ENCODE measurements at places on chromosomes 6 and 20. TPM values are rescaled to one million over a fixed set of nuclear protein-coding genes. Genes with fewer than 3 reads are reported as not detected.

DNA sequence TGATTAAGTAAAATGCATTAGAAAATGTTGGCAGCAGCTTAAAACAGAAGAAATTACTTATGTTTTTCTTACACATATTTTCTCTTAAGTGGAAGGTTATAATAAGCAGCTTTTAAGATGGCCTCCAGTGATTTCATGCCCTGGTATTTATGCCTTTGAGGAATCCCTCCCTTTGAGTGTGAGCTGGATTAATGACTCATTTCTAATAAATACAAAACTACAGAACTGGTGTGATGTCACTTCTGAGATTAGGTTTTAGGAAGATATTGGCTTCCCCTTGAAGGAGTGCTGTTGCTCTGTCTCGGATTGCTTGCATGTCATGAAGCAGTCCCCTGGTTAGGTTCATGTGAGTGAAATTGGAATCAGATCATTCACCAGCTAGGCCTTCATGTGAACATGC is 143.2 kb upstream of the EPHA7 start:
- DNase-seq: no peak

DNA sequence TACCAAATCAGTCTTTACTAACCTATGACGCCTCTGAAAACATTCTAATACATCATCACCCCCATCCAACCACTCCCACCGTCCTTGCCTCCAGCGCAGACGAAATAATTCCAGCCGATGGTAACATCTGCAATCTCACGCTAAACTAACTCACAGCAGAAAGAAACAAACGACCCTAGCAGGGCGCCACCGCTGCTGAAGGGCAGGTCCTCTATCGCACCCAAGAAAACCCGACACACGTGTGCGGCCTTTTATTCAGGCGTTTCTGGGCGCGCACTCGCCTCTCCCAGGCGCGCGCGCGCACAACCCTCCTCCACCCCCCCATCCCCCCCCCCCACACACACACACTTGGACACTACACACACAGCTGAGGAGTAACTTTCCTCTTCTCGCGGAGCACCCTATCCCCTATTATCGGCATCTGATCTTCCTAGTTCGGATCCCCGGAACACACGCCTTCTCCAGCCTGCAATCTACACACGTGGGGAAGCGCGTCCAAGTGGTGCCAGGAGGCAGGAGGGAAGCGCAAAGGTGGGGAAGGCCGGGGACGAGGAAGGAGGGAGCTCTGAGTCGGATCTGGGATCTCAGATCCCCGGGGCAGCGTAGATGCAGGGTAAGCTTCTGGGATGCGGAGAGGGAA is 1.4 kb downstream of the GFOD1 start:
- DNase-seq: no peak

DNA sequence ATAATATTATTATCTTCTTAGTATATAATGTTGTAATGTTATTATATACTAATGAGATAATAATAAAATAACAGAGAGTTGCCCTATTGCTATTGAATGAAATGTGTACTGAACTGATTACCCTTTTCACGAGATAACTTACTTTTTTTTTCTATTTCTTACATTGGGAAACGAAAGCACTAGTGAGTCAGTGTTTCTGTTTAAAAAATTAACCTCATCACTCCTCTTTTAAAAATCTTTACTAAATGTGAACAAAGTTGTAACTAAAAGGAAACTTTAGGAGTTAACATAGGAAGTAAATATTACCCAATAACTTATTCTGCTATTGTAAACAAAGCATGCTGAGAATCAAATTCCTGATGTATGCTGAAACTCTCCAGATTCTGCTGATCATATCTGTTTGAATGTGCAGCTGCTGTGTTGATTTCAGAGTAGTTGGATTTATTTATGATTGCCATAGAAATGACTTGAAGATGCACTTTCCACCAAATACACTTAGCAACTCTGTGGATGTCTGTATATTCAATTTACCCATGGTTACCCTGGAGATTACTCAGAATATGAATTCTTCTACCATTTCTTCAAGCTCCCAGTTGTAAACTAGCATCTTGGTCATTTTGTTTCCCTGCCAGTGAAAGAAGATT is 523.4 kb downstream of the TENT5A start:
- no peak for DNase-seq

GRCh38 chr6:142325111-142325510 is 23.3 kb downstream of the ADGRG6 start:
- no peak for DNase-seq

DNA sequence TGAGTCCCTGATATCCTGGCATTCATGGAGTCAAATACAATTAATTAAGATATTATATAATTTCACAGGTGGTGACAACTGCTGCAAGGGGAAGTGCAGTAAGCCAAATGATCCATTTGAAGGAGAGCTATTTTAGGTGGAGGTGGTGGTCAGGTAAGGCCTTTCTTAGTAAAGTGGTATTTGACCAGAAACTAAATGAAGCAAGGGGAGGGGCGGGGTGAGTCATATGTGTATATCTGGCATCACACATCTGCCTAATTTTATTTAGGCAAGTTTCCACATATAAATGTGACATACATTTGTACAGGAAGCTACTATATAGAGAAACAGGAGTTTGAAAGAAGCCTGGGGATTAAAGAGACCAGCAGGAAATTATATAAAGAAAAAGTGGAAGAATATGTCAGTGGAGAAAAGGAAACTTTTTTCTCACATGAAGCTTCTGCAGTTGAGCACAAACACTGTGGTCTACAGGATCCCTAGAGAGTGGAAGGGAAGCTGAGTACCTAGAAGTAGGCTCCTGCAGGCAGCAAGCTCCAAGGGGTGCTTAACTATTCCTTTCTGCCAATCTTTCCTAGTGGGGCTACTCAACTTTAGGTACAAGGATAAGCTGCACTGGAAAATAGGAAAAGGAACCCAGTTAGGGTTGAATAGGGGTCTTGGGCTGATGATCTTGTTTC is 99.6 kb downstream of the OGFRL1 start:
- DNase-seq: no peak

GRCh38 chr6:16723826-16724225 is 37.4 kb downstream of the ATXN1 start:
- no peak for DNase-seq

Gene MSH5
- total RNA-seq: 5.9 TPM

- no peak for DNase-seq
Observed at GRCh38 chr6:26439151-26440125, 866 bp upstream of the BTN3A3 start.

- DNase-seq: no peak
Observed at GRCh38 chr20:56925082-56925830, 296.1 kb downstream of the TFAP2C start.

Gene CRISP2
- not detected for total RNA-seq

DNA sequence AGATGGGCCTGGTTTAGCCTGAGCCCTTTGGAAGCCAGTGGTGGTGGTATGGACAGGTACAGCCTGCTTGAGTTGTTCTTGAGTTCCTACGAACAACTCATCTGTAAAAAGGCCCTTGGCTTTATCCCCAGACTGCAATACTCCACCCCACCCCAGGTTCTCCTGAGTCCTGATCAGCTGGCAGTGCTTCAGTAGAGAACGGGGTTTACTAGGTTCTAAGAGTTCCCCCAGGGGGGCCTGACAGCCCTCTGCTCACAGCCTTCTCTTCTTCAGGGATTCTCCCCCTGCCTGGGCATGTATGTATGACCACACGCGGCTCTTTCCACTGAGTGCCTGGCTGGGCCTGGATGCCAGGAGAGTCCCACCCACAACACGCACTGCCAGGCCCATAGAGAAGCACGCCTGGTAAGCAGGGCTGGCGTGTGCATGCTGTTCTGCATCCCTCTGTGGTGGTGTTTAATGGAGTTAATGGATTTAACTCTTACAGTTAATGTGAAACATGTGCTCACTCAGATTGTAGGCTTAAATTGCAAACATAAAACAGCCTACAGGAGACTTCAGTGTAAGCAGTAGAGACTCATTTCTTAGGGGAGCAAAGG is 44.3 kb upstream of the SLC4A11 start:
- DNase-seq: no peak

Gene PPIL4
- 30.7 TPM for total RNA-seq

Gene MGME1
- total RNA-seq: 10.8 TPM

DNA sequence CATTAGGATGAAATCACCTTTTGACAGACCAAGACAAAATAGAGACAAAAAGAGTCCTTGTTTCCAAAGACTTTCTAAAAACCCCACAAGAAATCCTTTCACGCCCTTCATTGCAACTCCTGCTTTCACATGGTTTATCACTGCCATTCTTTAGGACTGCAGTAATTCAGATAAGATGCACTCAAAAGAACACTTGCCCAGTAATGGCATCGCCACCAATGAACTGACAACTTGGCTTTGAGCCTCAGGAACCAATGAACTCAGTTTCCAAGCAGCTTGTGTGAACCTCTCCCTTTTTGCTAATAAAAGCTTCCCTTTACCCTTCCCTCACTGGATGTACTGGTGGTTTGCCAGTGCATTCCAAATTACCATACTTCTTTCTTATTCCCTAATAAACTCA is 21.8 kb downstream of the OSTM1 start:
- no peak for DNase-seq

Gene SF3B5
- 82.4 TPM for total RNA-seq

DNA sequence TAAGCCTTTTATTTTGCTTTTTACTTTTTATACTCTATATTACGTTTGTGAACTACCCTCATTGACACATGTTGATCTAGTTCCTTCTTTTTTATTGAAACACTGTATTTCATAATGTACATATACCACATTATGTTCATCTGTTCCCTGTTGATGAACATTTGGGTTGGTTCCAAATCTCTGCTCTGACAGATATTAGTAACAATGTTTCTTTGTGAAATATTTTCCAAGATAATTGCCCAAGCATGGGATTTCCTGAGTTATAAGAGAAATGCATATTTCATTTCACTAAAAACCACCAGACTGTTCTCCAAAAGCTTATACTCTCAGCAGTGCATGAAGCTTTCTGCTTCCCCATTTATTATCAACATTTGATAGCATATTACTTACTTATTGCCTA is 44.2 kb upstream of the TNFRSF21 start:
- DNase-seq: no peak

GRCh38 chr6:45278367-45278766 is 49.8 kb upstream of the RUNX2 start:
- DNase-seq: no peak

GRCh38 chr6:154632119-154632518 is 101.1 kb upstream of the SCAF8 start:
- no peak for DNase-seq

Gene IL20RA
- 0.39 TPM for total RNA-seq

GRCh38 chr20:1308067-1308701 is 20.8 kb downstream of the SDCBP2 start:
- DNase-seq: no peak

Gene SLC22A16
- 0.69 TPM for total RNA-seq

- no peak for DNase-seq
Observed at GRCh38 chr20:18174906-18175683, 37.4 kb downstream of the KAT14 start.

- no peak for DNase-seq
Observed at GRCh38 chr6:168029459-168030217, 32.2 kb downstream of the KIF25 start.

- DNase-seq: no peak
Observed at GRCh38 chr6:20426177-20427082, 24.8 kb downstream of the E2F3 start.

- DNase-seq: peak; percentile 94
Observed at GRCh38 chr20:23049201-23050075, at the start of gene THBD. Gene THBD (minus strand): TSS chr20:23049672. CDS start chr20:23049504, 168 bp downstream.

DNA sequence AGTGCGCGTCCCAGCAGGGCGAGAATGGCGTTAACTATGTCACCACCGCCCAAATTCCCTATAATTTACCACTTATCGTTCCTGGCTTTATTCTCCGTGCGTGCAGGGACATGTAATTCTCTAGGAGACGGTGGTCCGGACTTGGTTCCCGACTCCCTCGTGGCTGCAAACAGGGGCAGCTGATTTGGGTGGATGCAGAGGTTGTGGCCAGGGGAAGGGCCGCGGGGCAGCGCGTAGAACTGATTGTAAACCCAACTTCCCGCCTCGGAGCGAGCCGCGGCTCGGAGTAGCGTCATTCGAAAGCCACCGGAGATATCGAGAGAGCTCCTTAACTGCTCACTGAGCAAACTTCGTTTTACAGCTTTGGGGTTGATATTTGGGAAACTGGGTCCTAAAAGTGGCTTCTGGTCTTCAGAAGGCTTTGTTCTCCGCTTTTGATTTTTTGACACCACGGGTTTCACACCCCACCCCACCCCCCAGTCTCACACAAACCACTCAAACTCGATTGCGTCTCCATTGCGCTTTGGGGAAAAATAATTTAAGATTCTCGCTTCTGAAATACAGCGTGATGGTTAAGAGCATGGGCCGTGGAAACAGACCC is 17.5 kb upstream of the ZSCAN9 start:
- no peak for DNase-seq

- peak; percentile 99 for DNase-seq
Observed at GRCh38 chr6:30742316-30743098, at the start of gene FLOT1. Gene FLOT1 (minus strand): TSS chr6:30742687. CDS start chr6:30742189, 498 bp downstream.

Gene SCGN
- not detected for total RNA-seq

GRCh38 chr20:41984031-41984430 is 365.9 kb upstream of the CHD6 start:
- no peak for DNase-seq

DNA sequence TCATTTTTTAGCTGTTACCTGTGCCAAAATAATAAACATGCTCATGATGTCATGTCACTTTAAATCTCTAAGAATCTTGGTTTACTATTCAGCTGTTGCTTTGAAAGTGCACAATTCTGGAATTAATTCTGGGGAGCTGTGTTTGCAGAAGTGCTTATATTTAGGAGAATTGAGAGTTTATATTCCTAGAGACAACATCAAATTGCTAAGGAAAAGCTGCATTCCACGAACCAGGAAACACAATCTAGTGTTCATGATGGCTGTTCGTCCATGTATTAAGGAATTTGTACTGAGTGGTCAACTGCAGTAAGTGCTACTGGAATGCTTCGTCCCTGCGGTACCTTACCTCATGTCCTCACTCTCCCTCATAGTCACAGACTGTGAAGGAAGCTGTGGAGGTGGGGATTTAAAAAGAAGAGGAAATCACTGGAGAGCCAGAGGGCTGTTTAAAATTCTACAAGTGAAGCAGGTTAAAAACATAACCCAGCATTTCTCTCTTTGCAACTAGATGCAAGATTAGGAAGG is 161.0 kb downstream of the TRMT11 start:
- no peak for DNase-seq

Gene PRPH2
- total RNA-seq: 2.8 TPM

DNA sequence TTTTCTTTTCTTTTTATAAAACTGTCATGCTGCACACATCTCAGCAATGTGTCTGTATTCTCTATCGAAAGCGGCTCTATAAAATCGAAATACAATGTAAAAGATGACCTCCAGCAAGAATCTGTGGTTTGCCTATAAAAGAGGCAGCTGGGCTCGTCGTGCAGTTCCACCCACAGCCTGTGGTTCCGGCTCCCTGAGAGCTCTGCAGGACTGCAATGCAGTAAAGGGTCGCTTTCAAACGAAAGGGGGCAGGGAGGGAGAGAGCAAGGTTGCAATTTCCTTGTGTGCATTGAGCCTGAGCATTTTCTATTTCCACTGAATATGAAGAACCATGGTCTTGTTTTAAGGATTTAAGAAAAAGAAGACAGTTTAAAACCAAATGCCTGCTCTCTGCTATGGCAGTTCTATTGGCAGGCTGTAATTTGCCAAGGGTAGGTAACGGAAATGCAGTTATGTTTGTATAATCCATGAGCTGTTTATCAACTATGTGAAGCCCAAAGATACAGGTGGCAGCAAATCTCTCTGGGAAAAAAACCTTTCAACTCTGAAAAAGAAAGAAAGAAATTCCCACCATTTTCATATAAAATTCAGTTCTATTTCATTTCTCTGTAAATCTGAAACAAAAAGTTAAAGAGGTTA is 236.5 kb downstream of the HACE1 start:
- DNase-seq: no peak
